ENCODE measurements at places on chromosomes 2 and 18.

DNA sequence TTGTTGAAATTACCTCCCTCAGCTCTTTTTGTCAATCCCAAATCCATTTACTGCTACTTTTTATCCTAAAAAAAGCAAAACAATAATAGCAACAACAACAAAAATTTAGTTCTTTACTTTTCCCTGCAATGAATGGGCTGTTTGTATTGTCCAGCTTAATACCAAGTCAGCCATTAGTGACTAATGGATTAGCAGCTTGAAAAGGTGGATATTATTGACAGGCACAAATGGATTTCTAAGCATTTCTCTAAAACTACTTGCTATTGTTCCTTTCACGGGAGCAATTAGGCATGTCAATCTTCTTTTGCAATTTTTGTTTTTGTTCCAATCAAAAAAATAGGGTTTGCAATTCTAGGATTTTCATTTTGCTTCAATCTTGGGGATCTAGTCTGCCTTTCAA is 32.1 kb upstream of the SPAG16 start:
- DNase-seq, result no peak

DNA sequence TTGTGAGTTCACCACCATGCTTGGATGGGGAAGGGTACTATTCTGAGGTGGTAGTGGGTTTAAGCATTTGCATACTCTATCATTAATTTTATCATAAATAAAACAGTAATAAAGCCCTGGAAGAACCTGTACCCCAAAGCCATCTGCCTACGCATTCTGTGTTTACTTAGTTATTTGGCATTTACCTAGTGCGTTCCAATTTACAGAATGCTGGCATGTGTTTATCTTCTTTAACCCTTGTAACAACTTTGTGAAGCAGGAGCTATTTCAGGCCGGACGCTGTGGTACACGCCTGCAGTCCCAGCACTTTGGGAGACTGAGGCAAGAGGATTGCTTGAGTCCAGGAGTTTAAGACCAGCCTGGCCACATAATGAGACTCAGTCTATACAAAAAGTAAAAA is 17.8 kb upstream of the ODC1 start:
- no peak for DNase-seq

GRCh38 chr2:241862775-241863535 is 4.3 kb upstream of the PDCD1 start:
- no peak for DNase-seq

DNA sequence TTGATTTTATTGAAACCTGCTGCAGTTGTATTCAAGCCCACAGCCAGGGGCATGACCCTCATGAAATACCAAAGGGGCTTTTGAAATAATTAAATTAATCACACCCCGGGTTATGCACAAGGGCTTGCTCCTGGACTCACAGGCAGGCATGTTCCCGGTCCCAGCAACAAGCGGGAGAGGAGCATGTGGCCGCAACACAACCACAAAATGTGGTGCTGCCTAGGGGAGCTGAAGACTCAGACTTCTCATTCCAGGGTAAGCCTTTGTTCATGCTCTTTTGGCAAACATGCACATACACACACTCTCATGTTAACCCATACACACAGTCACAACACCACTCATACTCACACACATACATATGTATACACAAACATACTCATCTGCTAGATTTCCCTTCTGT is 233.7 kb upstream of the SMAD2 start:
- DNase-seq, result no peak

Data from M059J (cell line).